ENCODE measurements at places on chromosomes 6 and 20.

GRCh38 chr6:158861686-158862381, 42.7 kb upstream of the EZR start:
- DNase-seq = no peak

GRCh38 chr20:20843982-20844381, 131.5 kb upstream of the RALGAPA2 start:
- DNase-seq = no peak

DNA sequence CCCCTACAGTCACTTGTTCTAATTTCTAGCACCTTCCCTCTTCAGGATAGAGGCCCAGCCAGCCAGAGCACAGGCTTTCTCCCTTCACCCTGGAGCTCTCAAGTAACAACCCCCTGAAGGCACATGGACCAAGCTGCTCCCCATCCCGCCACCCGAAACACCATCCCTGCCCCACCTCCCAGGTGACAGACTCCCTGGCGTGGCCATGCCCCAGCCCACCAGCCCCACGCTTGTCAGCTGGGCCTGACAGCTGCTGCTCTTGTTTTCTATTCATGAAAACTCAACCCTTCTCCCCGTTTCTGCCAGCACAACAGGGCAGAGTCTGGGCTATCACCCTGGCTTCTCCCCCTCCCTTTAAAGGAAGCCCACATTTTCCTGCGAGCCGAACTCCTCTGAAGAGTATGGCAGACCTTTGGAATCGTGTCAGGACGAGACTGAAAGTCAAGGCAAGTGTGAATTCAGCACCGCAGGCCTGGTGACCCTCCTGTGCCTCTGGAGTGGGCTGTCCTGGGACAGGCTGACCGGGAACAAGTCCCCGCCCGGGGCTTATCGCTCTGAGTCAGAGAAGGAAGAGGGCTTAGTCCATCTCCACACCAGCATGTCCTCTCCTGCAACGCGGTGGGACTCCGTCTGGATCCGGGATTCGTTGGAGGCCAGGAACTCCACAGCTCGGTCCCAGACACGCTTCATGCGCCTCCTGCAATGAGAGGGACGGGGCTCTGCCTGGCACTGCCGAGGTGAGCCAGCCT, 16.7 kb downstream of the LEMD2 start:
- no peak for DNase-seq

- no peak for DNase-seq
These were observed 30.2 kb downstream of the MYLIP start for GRCh38 chr6:16158943-16159557.

DNA sequence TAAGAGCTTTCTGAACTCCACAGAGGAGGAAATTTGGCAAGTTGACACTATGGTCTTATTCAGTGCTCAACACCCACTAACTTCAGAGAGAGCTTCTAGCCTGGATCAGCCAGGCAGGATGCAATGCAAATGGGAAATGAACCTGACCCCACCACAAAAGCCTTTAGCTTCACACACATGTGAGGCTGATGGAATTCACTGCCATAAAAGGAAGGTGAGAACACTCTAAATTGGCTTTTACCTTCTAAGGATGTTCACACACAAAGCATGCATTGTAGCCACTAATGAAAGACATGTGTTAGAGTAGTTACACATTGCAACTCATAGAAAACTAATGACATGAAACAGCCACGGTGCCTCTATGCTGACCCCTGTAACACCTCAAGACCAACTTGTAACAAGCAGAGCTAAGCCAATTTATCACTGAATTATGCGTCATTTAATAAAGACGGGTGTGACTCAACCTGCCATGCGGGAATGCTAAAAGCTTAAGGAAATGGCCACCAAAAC, 262.1 kb downstream of the HACE1 start:
- DNase-seq = no peak

DNA sequence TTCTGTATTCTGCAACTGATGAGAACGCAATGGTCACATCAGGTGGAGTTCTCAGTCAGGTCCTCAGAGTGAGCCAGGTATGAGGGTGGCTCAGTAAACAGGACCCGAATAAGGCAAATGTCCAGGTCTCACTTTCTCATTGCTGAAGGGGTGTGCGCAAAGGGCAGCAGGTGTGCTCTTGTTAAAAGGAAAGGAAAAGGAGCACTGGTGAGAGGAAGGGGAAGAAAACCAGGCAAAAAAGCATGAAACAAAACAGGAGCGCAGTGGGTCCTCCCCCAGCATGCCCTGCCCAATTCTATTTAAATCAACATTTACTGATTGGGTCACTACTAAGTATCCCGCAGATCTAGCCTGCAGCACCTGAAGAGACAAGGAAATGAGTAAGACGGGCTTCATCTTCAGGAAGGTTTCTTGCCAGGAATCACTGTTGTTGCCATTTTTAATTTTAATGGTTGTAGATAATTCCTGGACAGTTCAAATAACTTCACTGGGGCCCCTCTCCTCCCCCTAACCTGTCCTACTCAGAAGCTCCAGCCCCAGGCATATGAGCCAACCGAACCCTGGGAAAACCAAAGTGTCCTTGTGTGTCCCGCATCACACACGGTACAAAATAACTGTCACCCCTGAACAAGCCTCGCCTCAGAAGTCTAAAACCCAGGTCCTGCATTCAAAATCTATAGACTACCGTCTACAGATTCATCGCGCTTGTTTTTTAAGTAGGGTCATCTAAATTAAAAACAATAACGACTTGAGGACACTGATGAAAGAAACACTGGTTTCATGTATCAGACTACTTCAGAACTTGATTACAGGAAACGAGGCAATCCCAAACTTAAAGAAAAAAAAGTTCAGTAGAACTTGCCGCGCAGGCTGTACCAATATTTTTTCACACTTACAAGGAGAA, 980 bp downstream of the MBOAT1 start:
- DNase-seq = no peak

- DNase-seq = no peak
These were observed 388.4 kb downstream of the BTBD3 start for GRCh38 chr20:12306107-12306506.

GRCh38 chr6:99002831-99003230, 55.1 kb upstream of the FBXL4 start:
- no peak for DNase-seq

GRCh38 chr6:119148825-119149525, 70.5 kb upstream of the FAM184A start:
- no peak for DNase-seq

DNA sequence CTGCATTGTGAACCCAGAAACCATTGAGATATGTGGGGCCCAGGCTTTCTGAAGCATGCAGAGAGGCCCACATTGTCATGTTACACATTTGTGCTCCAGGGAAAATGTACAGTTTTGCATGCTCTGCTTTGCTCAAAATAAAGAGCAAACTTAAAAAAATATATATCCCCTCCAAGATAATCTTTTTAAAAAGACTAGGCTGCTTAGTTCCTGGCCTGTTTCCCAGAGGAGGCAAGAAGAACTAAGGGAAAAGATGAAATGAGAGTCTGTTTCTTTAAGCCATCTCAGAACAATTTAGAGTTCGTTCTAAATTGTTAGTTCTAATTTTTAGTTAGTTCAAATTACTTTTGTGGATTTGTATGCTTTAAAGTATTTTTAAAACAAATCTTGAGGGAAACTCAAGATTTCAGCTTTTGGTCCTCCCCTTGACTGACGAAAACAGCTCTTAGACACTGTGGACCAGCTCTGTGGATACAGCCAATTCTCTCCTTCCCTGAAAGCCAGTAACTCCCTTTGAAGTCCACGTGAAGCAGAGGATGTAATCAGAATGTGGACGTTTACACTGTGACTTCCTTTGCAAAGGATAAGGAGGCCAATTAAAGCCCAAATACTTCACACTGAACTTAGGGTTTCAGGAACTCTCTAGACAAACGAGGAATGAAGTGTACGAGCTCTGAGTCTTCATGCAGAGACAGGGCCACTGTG, 84.7 kb downstream of the CD164 start:
- DNase-seq = no peak

- no peak for DNase-seq
These were observed 7.4 kb downstream of the PIM1 start for GRCh38 chr6:37177077-37177934.

- DNase-seq = no peak
These were observed 90.5 kb downstream of the NOL4L start for GRCh38 chr20:32494483-32495216.

DNA sequence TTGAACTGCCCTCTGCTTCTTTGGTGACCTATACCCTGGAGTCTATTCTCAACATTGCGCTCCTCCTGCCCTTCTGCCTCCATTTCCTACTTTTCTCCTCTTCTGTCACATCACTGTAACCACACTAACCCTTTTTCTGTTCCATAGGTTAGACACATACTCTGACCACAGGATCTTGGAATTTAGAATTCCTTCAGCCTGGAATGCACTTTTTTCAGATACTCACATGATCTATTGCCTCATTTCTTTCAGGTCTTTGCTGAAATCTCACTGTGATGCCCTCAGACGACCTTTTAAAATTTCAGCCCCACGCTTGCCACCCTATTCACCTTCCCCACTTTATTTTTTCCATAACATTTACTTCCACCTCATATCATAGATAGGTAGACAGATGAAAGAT, 5.1 kb downstream of the VNN1 start:
- DNase-seq = no peak

GRCh38 chr6:14443629-14444268, 326.2 kb downstream of the CD83 start:
- no peak for DNase-seq

GRCh38 chr20:63119121-63119962, 96.6 kb downstream of the YTHDF1 start:
- no peak for DNase-seq

DNA sequence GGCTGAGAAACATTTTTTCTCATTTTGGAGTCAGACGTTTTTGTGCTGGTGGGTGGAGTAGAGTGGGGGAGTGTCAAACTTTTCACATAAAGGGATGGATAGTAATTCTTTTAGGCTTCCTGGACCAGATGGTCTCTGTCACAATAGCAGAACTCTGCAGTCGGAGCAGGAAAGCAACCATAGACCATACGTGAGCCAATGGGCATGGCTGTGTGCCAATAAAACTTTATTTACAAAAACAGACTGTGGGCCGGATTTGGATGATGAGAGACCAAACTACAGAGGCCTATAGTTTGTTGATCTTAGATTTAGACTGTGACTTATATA, 70.8 kb upstream of the SLC22A23 start:
- no peak for DNase-seq

GRCh38 chr20:63173552-63174191, 42.3 kb downstream of the YTHDF1 start:
- DNase-seq = no peak

DNA sequence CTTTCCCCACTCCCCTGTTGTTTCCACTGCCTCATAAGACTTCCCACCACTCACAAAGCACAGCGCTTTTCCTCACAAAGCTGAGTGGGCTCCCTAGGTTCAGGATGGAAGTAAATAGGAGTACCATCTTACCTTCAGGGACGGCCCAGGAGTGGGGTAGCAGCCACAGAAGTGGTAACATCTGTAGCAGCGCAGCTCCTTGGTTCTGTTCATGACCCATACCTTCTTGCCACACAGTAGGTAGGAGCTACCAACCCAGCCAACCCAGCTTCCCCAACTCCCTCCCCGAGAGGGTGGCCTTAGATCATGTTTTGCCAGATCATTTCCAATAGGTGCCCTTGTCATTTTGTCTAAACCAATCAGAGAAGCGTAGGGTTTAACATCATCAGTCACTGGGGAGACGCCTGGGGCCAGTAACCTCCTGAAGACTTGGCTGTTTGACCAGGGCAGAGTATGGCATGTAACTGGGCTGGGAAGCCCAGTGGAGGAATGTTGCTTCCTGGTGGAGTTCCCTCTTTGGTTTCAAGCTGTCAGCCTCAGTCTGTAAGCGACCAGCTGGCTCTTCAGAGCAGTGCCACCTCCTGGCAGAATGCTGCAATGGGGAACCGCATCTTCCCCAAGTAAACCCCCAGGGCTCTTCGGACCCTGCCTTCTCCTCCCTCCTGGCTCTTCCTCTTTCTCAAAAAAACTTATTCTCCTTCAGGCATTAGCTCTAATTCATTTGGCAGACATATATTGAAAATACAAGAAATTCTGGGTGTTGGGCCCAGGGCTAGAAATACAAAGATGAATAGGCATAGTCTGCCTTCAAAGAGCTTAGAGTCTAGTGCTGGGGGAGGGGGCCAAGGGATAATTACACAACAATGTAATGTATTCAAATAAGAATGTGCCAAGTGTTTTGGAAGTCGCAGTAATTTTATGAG, at the start of gene HLA-DMA:
HLA-DMA (minus strand) TSS at position 281 of the 923 bp plus-strand sequence; CDS start at position 220, 61 bp downstream.
- peak; percentile 95 for DNase-seq

DNA sequence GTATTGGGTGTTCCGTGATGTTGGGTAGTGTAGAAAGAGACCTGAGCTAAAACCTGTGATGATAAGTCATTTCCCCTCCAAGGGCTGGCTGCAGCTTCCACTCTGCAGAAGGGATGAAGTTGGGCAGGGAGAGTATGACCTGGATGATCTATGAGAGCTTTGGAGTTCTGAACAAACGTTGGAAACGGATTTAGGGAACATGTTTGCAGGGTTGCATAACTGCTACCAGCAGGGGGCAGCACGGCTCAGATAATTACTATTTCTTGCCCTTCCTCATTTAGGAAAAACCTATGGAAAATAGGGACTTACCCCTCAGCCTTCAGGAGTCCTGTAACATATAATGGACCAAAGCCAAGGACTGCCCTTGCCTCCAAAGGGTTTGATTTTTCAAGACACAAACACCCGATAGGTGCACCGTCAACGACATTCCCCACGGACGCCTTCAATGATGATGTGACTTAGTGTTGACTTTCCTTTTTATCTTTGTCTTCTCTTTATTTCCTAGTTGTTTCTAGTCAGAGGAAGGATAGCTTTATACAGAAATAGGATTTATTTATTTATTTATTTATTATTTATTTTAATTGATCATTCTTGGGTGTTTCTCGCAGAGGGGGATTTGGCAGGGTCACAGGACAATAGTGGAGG, 164.9 kb upstream of the SASH1 start:
- peak; percentile 11 for DNase-seq

GRCh38 chr20:36153736-36154699, 522 bp upstream of the EPB41L1 start:
- peak; percentile 5 for DNase-seq

DNA sequence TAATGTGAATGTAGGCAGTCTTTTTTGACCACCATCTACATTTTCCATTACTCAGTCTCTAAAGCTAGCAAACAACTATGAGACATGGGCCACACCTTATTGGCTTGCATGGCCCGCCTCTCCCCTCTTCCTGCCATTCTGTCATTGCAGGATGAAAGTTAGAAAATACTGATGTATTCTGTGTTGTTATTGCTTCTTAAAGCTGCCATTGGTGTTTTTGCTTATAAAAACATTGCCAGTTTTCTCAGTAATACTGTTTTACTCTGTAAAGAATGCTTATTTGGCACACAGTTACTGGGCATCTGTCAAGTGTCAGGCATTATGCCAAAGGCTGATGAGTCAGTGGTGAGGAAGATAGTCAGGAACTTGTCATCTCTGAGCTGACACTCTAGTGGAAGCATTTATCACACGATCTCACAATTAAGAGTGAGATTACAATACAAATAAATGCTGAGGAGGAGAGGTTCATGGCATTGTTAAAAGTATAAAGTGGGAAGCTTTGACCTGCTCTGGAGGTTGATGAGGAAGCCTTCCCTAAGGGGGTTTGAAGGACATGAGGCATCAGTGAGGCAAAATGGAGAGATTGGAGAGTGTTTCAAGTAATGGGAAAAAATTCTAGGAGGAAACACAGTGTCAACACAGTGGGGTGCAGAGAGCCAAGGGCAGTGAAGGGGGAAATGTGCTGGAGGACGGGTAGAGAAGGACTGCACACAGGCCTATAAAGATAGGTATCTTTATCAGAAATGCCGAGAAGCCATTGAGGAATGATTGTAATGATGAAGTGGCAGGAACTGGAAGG, 14.7 kb downstream of the KLHL32 start:
- no peak for DNase-seq

- no peak for DNase-seq
These were observed 55.9 kb downstream of the IL22RA2 start for GRCh38 chr6:137117581-137117980.

GRCh38 chr20:41483553-41483930, 116.9 kb upstream of the EMILIN3 start:
- DNase-seq = no peak

Measured in activated CD4-positive, alpha-beta T cell treated with anti-CD3 and anti-CD28 coated beads, Interleukin-2, amount 50 U/mL, for 16 hours (primary cell).